Right lobe of liver (tissue), 6 donors: ENCODE measurements at places on chromosomes 7 and 10.

DNA sequence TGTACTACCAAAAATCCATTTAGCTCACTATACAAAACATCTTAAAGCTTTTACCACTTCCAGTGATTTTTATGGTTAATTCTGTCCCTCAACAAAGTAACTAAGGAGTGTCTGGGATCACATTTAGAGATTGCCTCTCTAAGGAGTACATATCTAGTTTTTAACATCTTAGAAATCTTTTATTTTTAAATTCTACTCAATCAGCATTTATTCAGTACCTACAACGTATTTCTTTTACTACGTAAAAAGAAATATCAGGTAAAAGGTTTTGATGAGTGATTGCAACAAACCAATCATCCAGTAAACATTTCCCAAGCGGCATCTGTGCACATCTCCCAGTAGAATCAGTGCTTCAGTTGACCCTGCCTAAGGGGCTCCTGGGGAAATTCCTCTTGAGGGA is 31.9 kb downstream of the LAMB1 start:
- DNase-seq, result no peak

- DNase-seq, result no peak
Measured at GRCh38 chr10:88028654-88029053, 165.2 kb downstream of the PTEN start.

- DNase-seq, result no peak
Measured at GRCh38 chr7:132300599-132301277, 275.5 kb downstream of the PLXNA4 start.

GRCh38 chr7:134654104-134654775 is 7.6 kb downstream of the BPGM start:
- no peak for DNase-seq

GRCh38 chr10:71774916-71775702 is 1.8 kb upstream of the VSIR start:
- DNase-seq, result peak; percentile 47

- no peak for DNase-seq
Measured at GRCh38 chr7:18771834-18772566, 276.5 kb downstream of the HDAC9 start.

- no peak for DNase-seq
Measured at GRCh38 chr10:24928163-24928562, 24.2 kb downstream of the PRTFDC1 start.

GRCh38 chr7:7704867-7705266 is 13.5 kb downstream of the RPA3 start:
- no peak for DNase-seq

GRCh38 chr10:15703151-15703880 is 16.4 kb downstream of the ITGA8 start:
- no peak for DNase-seq

DNA sequence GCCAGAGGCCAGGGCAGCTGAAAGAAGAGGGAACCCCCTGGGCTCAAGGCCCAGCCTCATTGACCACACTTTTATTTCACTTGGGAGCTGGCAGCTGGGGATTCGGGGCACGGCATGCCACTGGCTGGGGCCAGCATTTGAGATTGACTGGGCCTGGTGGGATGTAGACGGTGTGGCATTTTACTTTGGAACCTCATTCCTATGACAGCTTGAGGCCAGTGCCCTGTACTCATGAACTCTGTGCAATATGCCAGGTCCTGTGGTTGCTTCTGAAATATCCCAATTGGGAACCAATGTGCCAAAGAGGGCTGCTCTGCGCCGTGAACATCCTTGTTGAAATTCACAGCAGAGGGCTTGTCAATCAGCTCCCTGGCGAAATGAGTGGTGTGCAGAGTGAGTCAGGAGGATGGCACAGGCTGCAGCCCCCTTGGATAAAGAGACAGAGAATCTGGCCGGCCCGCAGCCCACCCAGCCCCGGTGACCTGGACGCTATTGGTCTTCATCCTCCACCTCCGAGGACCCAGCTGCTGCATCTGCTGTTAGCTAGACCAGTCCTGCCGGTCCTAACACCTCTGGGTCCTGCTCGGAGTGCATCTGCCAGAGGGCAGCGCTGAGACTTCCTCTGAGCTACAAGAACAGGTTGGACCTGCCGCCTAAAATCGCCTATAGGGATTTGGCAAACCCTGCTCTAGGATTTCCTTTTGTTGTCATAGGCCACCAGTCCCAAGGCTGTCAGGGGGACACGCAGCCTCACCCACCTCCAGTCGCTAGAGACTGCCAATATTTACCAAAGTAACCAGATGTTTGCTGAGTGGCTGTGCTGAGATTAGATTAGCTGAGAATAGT is 58.0 kb downstream of the PRKAG2 start:
- DNase-seq, result peak; percentile 59

DNA sequence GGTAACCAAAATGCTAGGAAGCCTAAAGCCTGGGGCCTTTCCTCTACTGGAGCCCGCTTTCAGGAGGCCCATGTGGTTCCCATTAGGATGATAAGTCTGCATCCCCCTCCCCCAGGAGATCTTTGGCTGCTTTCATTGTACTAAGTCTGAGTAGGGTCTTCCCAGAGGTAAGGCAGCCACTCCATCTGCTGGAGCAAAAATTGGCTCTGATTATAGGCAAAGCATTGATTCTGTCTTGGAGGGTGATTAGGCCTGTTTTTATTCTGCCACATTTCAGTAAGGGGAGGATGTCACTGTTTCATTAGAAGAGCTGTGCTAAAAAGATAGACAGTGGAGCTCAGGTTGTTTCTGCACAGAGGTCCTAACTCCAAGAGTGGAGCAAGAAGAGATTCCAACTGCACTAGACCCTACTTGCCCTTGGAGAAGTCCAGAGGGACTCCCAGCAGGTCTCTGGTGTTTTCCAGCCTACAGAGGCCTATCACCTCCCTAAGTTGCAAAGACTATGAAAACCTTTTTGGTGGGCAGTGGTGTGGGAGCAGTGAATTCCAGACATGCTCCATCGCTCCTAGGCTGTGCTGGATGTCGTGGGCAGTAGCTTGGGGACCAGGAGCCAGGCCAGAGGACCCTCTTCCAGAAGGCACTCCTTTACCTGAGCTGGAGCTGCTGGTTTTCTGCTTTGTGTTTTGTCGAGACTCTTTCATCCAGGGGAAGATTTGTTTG is 7.1 kb upstream of the HOXA2 start:
- DNase-seq, result no peak

- no peak for DNase-seq
Measured at GRCh38 chr7:74235518-74236268, 18.5 kb downstream of the RFC2 start.

DNA sequence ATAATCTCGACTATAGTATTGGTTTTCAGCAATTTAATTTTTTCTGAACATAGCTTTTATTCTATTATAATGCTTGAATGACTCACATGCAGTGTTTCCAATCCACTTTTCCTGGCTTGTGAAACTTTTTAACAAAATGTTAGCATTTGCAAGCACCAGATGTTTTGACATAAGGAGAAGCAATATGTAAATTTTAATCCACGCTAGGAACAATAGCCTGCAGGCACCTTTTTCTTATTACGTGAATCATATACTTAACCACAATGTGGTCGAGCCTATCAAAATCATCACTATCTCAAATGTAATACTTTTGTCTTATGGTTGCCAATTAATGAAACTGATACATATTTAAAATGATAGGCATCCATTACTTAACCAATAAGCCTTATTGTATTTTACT is 97.1 kb downstream of the TFEC start:
- DNase-seq, result no peak

DNA sequence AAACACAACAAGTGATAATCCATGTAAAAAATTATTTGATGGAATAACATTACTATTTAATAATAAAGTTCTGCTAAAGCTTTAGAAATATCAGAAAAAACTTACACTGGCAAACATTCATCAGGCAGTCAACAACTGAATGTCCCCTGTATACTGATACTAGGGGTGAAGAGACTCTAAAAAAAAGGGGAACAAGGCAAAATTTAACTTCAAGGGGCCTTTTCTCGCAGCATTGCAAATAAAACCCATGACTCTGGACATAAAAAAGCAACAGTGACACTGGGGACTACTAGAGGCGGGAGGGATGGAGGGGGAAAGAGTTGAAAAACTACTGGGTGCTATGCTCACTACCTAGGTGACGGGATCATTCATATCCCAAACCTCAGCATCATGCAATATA is 5.8 kb upstream of the IFRD1 start:
- DNase-seq, result no peak

DNA sequence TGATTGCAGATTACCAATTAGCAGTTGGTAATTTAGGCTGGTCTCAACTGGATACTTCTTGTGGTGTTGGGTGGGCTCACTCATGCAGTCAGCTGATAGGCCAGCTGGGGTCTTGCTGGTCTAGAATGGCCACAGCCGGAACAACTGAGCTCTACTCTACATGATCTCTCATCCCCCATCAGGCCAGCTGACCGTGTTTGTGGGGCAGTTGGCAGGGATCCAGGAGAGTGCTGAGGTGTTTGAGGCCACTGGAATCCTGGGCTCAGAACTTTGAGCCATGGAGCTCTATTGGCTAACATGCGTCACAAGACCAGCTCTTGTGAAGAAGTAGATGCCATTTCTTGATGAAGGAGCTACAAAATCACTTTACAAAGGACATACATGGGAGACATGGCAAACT is 242.4 kb downstream of the GFRA1 start:
- no peak for DNase-seq
